HEK293T (cell line): ENCODE measurements at places on chromosomes 12 and 14.

DNA sequence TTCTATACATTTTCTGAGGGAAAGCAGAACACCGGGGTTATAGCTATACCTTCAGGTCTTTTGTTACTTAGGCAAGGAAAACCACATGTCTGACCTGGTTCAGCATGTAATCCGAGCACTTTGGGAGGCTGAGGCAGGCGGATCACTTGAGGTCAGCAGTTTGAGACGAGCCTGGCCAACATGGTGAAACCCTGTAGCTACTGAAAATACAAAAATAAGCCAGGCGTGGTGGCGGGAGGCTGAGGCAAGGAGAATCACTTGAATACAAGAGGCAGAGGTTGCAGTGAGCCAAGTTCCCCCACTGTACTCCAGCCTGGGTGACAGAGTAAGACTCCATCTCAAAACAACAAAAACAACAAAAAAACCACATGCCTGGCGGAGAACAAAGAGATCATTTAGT lies 177.6 kb downstream of the ACSS3 start:
- DNase-seq: no peak

DNA sequence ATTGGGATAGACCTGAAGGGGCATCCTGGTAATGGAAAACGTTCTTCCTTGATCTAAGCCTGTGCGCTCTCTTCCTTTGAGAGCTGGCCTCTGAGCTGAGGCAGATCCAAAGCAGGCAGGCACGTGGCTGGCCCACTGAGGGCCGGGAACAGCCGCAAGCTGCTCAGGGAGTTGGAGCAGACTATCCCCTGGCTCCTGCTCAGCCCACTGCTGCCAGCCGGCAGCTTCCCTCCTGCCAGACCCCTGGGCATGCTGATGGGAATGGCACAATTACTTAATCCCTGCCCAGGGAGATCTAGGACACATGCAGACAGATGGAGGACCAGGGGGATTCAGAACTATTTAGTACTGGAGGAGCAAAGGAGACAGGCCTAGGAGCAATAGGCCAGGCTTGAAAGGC lies 14.4 kb downstream of the NEUROD4 start:
- no peak for DNase-seq

- no peak for DNase-seq
Measured at GRCh38 chr12:26822026-26822425, 11.0 kb downstream of the ITPR2 start.

GRCh38 chr12:44616402-44616801 lies 259.7 kb downstream of the NELL2 start:
- no peak for DNase-seq

DNA sequence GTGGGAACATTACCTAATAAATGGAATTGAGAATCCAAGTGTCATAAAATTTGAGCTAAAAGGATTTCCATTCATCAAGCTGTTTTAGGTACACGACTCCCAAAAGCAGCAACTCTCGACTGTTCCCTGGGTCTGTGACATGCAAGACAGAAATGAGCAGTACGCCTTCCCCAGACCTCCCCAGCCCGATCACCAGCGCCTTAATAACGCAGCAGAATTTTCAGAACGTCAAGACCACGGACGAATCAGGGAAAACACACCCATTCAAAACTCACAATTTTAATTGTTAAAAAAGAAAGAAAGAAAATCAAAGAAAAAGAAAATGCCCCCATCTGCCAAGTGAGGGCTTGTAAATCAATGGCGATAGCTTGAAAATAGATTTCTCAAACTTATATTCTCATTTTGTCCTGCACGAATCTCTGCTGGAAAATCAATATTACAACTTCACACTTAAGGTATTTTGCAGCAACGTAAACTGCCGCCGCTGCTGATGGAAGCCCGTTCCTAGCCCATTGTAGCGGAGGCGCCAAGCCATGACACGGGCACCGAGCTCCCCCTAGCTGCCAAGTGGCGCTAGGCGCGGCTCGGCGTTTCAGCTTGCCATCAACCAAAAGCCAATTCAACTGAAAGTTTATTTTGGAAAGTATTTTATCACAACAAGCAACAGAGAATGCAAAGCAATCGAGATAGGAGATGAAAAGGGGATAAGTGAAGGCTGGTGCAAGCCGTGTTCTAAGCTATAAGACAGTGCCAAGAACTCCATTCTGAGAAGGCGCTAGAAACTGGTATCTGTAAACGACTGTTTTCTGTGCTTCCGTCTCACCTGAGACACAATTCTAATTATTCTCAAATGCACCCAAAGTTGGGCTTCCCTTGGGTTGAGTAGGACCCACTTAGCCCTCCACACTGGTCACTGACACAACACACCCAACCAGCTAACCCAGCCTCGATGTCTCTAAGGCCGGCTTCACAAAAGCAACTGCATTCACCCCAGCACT lies 5.5 kb downstream of the BCL11B start:
- peak; percentile 74 for DNase-seq

- DNase-seq: no peak
Measured at GRCh38 chr14:92466059-92466458, 47.5 kb upstream of the RIN3 start.

- no peak for DNase-seq
Measured at GRCh38 chr14:26872515-26873361, 274.9 kb upstream of the NOVA1 start.

GRCh38 chr12:109586385-109587296 lies 13.0 kb downstream of the MVK start:
- no peak for DNase-seq

GRCh38 chr12:106973545-106973944 lies 13.4 kb downstream of the MTERF2 start:
- no peak for DNase-seq

DNA sequence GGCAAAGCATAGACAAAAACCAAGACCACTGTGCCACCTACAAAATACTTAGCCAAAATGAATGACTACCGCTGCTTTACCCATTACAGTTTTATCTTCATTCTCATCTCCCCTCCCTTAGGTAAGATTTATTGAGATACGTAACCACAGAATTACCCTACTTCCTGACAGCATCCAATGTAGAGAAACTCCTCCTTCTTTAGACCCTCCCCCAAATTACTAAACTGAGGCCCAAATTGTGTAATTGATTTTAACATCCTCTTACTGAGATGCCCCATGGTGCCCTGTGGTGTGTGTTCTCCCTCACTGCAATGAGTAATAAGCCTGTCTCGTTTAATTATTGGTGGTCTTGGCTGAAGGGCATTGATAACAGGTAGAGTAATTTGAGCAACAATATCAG lies 19.1 kb downstream of the VRK1 start:
- no peak for DNase-seq

DNA sequence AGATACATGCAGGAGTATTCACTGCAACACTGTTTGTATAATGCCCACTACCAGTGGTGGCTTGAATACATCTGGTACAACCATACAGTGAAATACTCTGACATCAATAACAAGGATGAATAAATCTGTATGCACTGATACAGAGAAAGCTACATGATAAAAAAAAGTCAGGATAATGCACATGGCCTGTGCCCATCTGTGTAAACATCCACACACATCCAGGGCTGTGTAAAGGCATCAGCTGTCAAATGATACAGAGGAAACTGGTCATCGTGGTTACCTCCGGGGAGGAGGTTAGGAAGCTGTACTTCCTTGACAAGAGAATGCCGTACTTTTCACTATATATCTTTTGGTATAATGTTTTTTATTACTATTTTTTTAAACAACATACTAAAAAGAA lies 176.6 kb downstream of the FOXN3 start:
- no peak for DNase-seq

GRCh38 chr14:22433069-22433468 lies 156.0 kb downstream of the DAD1 start:
- no peak for DNase-seq

DNA sequence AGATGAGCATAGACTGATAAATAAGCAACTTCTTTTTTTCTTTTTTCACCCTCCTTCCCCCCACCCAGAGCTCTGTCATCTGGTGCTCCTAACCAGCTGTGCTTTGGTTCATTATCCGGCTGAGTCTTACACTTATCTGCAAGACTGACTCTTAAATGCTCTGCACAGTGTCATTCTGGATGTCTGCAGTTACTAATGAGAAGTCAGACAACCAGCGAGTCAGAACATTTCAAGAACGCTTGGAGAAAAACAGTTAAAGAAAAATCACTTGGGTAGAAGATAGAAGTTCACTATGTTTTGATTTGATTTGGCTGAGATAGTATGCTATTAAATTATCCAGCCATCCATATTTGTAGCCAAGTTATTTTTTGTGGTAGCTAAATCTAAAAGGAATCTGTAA lies 328.9 kb upstream of the PRICKLE1 start:
- no peak for DNase-seq
